Testis (tissue), 5 donors: ENCODE measurements at places on chromosomes 5 and 9. TPM values are rescaled to one million over a fixed set of nuclear protein-coding genes. Genes with fewer than 3 reads are reported as not detected.

Gene PCDHGC5
- total RNA-seq = 5.4 TPM

- no peak for DNase-seq
Measured at GRCh38 chr5:177310757-177311391, 824 bp downstream of the MXD3 start.

DNA sequence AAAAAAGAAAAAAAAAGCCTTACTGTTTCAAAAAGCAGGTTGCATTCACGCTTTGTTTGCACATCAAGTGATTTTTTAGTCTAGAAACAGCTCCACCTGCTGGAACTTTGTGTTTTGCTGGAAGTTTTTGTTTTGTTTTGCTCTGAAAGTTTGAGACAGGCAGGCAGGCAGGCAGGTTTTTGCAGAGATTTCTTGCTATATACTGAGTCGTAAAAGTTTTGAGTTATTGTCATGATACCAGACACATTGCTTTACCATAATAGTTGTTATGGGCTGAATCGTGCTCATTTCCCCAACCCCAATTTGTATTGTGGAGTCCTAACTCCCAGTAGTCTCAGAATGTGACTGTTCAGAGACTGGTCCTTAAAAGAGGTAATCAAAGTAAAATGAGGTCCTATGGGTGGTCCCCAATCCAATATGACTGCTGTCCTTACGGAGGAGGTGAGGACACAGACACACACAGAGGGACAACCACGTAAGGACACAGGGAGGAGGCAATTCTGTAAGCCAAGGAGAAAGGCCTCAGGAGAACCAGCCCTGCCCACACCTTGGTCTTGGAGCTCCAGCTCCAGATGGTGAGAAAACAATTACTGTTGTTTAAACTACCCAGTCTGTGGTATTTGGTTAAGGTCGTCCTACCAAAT, 20.9 kb downstream of the OR2Y1 start:
- peak; percentile 29 for DNase-seq

Gene SPATA6L
- total RNA-seq = 12.8 TPM

Gene ARL10
- 5.8 TPM for total RNA-seq

DNA sequence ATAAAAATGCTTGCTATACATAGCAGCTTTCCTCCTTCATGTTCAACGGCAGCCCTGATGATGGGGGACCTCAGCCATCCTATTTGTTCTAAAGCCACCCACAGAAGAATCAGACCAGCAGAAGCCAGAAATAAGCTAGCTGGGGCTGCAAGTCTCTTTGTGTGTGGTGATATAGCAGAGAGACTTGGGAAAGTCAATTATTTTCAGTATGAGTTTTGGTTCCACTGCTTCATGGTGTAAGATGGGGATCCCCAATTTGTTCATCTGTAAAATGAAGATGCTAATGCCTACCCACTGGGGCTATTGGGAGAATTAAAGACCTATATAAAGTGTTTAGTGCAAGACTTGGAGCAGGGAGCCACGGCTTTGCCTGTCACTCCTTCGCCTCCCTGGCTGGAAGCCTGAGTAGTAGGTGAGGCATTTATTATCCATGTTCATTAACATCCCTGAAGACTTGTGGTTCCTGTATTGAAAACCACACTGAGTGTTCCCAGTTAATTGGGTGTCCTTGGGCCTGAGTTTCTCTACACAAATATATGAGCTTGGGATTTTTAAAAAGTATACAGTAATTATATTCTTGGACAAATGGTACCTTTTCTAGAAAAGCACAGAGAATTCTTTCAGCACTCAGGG, 210.1 kb upstream of the SLC24A2 start:
- no peak for DNase-seq

DNA sequence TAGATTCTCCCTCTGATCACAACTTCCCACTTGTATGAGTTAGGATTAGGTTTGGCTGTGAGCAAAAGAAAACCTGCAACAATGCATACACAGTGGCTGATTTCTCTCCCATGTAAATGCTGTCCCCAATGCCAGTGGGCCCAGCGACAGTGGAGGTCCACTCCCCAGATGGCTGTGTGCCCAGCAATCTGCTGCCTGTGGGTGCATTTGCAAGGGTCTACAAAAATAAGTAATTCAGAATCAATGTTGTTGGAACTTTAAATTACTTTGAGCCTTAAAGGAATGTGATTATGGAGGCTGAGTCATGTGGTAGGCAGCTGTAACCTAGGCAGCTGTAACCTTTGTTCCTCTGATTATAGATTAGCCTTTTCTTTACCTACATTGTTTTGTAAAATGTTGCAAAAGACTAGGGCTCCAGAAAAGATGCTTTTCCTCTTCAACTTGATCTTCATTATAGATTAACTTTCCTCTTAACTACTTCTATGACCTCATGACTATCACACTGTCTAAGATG, 14.2 kb upstream of the MXD3 start:
- DNase-seq = no peak

Gene AP3S1
- 105 TPM for total RNA-seq

- DNase-seq = peak; percentile 77
Measured at GRCh38 chr5:132419502-132420468, 50.3 kb downstream of the SLC22A5 start.

GRCh38 chr5:40585537-40586267, 94.0 kb upstream of the PTGER4 start:
- DNase-seq = no peak

GRCh38 chr9:93061791-93062763, 3.6 kb downstream of the SUSD3 start:
- DNase-seq = peak; percentile 93

Gene CDH6
- total RNA-seq = 0.87 TPM

Gene C5
- 5.1 TPM for total RNA-seq
